ENCODE measurements at places on chromosomes 12 and 14.

DNA sequence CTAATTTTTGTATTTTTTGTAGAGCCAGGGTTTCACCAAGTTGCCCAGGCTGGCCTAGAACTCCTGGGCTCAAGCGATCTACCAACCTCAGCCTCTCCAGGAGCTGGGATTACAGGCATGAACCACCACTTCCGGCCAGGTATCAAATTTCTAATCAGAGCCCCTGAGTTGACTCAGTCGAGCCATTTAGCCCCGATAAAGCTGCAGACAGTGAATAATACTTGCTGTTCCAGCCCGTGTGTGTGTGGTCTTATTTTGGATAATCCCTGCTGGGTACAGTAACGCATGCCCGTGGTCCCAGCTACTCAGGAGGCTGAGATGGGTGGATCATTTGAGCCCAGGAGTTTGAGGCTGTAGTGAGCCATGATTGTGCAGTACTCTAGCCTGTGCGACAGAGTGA, 57.0 kb downstream of the TEAD4 start:
- no peak for DNase-seq

DNA sequence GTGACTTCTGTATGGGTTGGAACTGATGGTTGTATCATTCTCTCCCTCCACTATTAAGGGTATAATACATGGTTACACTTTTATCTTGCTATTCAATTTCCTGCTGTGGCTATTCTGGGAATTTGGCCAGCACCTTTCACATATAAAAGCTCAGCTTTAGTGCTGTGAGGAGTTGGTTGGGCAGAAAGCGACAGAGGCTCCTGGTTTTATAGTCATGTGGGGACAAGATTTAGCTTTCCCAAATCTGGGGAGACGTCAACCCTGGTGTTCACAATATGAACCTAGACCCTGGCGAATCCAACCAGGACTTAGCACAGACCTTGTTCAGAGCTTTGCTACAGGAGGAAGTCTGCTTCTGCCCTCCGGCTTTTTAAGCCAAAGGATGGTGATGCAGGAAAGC, 36.5 kb downstream of the FOS start:
- no peak for DNase-seq

DNA sequence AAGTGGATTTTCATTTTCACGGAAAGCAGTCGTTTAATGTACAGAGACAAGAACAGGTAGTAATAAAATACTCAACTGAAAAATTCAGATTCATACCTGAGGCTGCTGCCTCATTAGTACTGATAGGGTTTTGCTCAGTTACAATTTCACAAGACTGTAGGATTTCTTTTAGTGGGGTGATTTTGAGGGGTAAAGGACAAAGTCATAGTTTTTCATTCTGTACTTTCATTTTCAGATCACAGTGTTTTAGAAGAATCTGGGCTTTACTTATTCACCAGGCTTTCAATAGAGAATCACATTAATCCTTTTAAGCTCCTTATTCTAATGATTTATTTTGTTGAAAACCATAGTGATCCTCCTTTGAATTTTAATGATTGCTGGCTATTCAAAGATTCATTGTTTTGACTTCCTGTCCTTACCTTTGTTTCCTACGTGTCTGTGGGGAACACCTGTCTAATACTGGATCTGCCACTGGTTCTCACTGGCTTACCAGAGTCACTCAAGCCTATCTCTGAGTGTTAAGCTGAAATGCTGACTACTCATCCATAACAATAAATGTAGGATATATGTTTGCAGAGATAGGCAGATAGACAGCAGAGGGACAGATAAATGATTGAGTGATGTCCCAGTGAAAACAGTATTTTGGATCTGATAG, 243.8 kb upstream of the NPAS3 start:
- no peak for DNase-seq

DNA sequence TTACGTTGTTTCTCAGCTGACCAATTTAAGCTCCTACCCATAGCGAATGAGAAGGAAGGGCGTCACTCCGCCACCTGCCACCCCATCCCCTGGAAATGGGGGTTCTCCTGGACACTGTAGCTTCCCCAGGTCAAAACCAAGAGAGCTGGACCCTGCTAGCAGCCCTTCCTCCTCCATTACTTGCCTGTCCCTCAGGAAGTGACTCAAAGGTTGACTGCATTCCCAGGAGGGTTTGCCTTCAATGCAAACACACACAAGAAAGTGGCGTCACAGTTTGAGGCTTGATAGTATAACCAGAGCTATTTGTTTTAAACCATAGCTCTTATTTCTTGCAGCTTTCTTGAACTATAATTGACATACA, 79.1 kb downstream of the KCNK13 start:
- no peak for DNase-seq

DNA sequence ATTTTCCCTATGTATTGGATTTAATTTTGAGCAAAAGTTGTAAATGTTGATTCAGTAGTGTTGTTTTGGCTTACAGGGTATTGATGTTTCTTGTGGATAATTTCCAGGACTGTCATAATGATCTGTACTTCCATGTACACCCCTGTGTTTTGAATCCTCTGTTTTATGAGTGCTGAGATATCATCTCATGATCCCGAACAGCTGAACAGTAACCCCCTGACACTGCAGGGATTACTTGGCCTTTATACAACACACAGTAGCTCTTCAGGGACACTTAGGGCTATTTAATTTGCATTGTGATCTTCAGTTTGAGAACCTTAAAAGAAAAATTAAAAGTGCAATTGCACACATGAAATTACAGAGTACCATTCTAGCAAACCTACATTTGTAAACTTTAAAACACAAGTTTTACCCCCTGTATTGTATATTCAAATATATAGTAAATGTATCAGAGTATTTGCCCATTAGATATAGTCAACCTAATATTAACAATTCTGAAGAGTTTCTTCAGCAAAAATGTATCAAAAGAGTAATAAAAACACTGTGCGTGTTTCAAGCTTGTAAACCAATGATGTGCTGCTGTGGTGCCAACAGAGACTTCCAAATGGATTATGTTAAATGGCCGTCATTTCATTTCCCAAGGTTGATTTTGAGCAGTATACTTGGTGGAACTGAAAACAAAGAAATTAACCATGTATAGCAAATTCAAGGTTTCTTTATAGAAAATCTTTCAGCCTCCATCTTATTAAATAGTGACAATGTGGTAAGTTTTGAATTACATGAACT, 27.9 kb upstream of the MYF6 start:
- DNase-seq = no peak

DNA sequence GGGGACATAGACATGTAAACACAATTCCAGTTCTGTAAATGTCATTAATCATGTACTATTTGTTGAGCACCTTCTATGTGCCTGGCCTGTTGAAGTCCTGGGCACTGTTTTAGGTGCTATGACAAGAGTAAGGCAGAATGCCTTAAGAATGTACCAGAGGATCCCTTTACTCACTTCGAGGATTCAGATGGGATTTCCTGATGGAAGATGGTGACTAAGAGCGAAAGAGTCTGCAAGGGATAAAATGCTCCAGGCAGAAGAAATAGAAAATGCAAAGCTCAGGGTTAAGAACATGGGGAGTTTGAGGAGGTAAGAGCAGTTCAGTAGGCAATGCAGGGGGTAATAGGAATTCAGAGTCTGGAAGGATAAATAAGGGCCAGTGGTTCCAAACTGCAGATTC, 671.3 kb upstream of the TBX3 start:
- no peak for DNase-seq

Measured in esophagus squamous epithelium (tissue), 5 donors.